ENCODE measurements at places on chromosomes 12 and 14.

DNA sequence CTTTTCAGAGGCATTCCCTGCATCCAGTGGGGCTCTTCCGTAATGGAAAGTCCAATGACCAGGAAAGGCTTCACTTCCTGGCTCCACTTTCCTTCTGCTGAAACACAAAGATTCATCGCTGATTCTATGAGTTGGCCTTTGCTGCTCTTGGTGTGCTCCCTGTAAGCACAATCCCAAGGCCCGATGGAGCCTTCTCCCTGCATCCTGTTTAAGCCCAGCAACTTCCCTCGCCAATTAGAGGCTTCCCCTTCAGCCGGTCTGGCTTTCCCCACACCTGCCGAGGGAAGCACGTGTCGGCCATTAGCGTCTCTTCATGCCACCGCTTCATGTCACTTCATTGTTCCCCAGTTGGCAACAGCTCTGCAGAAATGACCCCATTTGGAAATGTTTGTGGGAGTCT lies 693.9 kb downstream of the MED13L start:
- DNase-seq: no peak

- no peak for DNase-seq
These were observed 80.6 kb downstream of the MAP1LC3B2 start for GRCh38 chr12:116639765-116640164.

GRCh38 chr14:81676879-81677278 lies 143.2 kb upstream of the SEL1L start:
- no peak for DNase-seq

GRCh38 chr12:93879476-93880421 lies 202.6 kb downstream of the CRADD start:
- no peak for DNase-seq

DNA sequence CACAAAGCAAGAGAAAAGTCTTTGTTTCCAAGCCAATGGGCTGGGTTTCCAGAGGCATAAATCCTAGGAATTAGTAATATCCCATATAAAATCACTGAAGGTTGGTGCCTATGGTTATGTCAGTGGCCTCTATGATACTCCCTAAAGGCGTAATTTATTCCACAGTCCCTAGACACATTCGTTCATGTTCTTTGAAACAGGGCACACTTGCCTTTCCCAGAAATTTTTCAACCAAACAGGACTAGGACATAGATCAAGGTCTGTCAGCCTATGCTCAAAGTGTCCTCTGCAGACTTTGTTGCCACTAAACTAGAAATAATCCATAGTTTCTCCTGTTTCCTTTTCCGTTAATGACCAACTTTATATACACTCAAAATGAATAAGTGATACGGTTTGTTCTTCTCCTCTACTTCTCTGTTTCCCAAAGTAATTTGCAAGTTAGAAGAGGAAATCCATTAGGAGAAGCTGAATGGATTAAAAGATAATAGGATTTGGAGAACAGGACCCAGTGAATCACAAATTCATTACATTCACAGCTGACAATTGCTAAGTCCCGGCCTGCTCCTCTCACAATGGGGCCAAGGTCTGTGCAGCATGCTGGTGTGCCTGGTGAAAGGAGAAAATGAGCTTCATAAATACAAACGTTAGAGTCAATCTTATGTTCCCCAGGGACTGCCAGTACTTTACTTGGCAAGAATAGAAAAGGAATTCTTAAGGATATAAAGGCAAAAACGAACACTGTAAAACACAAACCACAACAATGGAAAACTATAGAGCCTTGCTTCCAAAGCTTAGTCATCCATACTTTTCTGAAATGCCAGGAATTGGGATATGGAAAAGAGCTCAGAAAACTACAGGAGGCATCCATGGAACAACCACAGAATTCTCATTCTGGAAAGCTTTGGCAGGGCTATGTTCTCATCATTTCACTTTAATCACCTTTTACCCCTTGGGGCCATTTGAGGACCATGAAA lies 966.2 kb downstream of the NRXN3 start:
- no peak for DNase-seq

DNA sequence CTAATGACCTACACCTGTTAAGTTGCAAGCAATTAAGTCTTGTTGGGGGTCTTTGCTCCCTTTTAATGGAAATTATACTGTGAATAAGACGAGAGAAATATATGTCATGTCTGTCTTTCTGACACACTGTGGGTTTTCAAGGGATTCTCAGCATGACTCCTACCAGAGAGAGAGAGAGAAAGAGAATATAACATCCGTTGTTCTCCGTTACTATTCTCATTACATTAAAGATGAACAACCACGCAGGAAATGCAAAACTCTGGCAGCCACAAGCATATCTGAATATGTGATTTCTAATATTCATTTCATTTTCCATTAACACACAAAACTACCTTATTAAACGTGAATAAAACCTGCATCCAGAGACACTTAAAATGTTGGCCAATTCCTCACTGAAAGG lies 67.3 kb upstream of the EGLN3 start:
- no peak for DNase-seq

DNA sequence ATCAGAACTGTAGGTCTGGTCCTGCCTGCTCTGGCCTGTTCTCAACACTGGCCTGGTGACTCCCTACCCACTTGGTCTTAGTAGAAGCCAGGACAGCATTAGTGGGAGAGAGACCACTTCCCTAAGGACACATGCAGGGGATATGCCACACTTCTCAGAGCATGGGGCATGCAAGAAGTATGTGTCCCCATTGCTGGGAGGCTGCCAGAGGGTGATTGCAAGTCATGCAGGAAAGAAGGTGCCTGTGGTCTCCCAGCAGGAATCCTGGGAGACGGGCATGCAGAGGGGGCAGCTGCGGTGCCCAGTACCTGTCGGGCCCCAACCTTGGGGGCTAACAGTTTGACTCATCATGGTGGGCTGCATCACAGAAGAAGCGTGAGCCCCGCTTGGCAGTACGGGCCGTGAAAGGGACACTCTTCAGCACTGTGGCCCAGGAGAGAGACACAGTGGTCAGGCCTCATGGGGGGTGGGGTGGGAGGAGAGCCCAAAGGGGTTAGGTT lies 23.0 kb downstream of the PRPF40B start:
- no peak for DNase-seq

- no peak for DNase-seq
These were observed 21.5 kb downstream of the CACNA2D4 start for GRCh38 chr12:1896964-1897363.

GRCh38 chr14:101254805-101255764 lies 306.2 kb upstream of the DIO3 start:
- no peak for DNase-seq

- DNase-seq: no peak
These were observed 16.5 kb downstream of the NGDN start for GRCh38 chr14:23486036-23486435.

GRCh38 chr12:77830583-77831351 lies at the start of gene NAV3:
Gene NAV3, plus strand, starts transcription at chr12:77830894. Its CDS starts 568 bp downstream, at chr12:77831462.
- DNase-seq: no peak

DNA sequence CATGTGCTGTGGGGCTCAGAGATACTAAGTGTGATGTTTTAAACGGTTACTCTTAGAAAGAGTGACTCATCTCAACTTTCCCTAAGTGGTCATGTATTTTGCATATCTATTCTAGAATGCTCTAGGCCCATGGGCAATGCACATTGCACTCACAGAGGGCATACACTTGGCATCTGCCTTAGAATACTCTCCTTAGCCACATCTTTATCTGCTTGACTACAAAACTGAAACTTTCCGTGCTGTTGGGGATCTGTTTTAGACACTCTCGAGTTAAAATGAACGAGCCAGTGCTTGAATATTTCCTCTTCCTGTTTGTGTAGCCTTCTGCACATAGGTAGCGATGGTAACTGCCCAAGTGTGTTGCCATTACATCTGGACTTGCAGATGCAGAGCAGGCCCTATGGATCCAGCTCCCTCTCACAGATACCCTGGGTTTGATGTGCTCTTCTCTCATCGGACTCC lies 180.5 kb downstream of the CAND1 start:
- DNase-seq: peak; percentile 13

DNA sequence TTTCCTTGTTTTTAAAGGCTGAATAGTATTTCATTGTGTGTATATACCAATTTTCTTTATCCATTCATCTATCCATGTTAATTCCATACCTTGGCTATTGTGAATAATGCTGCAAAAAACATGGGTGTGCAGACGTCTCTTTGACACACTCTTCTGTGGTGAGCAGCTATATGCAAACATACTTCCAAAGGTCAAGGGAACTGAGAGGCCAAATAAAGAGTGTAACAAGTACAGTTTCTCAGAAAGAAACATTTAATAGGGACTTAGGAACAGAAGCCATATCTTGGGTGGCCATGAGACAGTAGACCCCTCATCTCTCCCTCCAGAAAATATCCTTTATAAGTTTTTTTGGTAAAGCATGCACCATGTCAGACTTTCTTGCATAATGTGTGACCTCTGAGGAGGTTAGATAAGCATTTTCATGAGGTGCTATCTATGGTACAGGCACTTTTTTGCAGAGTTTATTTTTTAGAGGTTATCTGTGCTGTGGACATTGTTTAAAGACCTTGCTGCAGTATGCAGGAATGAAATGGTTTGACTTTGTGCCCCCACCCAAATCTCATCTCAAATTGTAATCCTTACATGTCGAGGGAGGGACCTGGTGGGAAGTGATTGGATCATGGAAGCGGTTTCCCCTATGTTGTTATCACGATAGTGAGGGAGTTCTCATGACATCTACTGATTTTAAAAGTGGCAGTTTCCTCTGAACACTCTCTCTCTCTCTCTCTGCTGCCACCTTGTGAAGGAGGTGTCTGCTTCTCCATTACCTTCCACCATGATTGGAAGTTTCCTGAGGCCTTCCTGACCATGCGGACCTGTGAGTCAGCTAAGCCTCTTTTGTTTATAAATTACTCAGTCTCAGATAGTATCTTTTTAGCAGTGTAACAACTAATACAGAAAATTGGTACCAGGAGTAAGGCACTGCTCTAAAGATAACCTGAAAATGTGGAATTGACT lies 1202.3 kb downstream of the GALC start:
- no peak for DNase-seq

DNA sequence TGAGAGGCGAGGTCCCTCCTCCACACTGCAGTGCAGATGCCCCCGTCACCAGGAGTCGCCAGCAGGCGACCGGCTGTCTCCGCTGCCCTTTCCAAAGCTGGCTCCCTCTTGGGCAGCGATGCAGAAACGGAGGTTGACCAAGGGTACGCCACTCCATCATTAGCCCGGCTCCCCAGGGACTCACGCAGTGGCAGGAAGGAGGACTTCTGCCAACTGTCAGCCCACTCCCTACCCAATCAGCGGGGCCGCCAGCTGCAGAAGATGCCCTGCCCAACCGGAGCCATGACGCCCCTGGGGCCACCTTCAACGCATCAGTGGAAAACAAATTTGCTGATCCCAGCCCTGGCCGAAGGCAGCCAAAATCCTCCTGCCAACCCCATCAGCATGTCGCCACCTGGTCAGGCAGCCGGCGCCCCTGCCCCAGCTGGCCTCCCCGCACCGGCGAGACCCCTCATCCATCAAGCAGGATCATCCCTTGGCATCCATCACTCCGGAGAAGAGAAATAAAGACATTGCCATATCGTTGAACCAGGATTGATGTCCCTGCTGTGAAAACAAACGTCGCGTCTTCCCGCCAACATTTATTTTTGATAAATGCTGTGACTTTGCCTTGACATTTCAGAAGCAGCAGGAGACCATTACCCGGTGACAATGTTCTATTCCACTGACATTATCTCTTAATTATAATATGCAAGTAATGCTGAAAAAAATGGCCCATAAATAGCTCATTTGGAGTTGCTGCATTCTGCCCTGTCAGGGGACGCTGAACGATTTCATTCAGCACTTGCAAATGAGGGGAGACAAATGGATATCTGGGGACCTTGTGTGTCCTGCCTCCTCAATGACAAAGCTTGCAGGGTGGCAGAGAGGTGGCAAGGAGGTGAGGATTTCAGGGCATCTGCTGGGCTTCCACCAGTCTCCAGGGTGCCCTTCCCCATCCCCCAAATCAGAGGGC lies 105.1 kb downstream of the SCARB1 start:
- no peak for DNase-seq

GRCh38 chr12:56877195-56878009 lies 56.8 kb downstream of the SDR9C7 start:
- no peak for DNase-seq

DNA sequence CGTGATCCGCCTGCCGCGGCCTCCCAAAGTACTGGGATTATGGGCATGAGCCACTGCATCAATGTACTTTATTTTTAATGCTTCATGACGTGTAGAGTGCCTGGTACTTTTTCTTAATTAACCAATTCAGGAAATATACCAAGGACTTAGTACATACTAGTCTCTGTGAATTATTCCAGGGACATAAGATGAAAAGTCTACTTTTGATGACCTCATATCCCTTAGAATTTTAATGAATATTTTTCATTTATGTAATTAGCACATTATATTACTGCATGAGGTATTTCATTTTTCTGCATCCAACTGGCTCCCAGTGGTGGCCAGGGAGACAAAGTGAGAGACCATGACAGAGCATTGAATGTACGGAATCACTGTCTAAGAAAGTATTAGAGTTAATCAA lies 577.7 kb upstream of the NOVA1 start:
- no peak for DNase-seq

GRCh38 chr12:80681287-80681686 lies 26.1 kb upstream of the MYF6 start:
- DNase-seq: no peak

GRCh38 chr12:127393896-127394295 lies 873.1 kb upstream of the TMEM132C start:
- DNase-seq: no peak

GRCh38 chr12:89721291-89721987 lies 12.8 kb upstream of the ATP2B1 start:
- no peak for DNase-seq

GRCh38 chr14:56120091-56120691 lies 2.0 kb downstream of the PELI2 start:
- DNase-seq: no peak

GRCh38 chr14:58200480-58200841 lies 512 bp downstream of the ACTR10 start:
- DNase-seq: no peak

- no peak for DNase-seq
These were observed 23.1 kb downstream of the GARIN6 start for GRCh38 chr12:99670635-99671034.

- no peak for DNase-seq
These were observed 120.7 kb downstream of the FOXN3 start for GRCh38 chr14:89296281-89296745.

GRCh38 chr14:69850086-69850735 lies 29.0 kb upstream of the SMOC1 start:
- no peak for DNase-seq

GRCh38 chr14:88030079-88030478 lies 25.1 kb downstream of the GPR65 start:
- DNase-seq: no peak

GRCh38 chr12:5556946-5557673 lies 125.2 kb downstream of the NTF3 start:
- no peak for DNase-seq

- no peak for DNase-seq
These were observed 23.6 kb downstream of the RHOF start for GRCh38 chr12:121769831-121770301.

DNA sequence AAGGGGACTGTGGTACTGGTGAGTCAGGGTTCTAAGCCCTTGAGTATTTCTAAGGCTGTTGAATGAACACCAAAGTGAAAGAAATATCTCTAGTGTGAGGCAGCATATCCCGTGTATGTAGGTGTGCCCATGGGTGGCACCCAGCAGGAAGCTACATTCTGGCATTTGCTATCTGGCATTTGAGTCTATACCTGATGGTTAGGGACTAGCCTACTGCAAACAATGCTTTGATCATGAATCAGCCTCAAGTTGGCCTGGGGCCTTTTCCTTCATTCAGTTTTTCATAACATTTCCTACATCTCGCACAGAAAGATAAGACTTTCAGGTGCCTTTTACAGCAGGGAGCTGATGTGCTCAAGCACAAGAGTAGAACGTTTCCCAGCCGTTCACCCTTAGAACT lies 85.7 kb upstream of the E2F7 start:
- DNase-seq: no peak

- DNase-seq: no peak
These were observed 13.9 kb upstream of the MDM2 start for GRCh38 chr12:68793975-68794652.
